ENCODE measurements at places on chromosomes 5 and 9.

GRCh38 chr5:156879665-156880285 lies 29.7 kb downstream of the PPP1R2B start:
- peak; percentile 96 for DNase-seq

DNA sequence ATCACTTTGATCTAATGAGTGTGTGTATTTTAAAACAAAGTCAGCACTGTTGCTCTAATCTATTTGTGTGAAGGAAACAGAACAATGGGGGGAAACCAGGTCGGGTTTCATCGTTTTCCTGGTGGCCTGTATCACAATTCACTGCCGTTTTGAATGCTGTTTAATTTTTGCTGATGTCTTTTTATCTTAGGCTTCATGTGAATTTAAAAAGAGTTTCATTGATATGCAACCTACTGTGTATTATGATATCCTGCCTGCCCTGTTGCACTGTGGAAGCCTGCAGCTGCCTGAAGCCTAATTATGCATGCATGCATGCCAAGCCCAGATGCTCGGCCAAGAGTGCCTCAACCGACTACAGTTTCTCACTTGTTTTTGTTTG lies 307.5 kb downstream of the ZNF608 start:
- DNase-seq, result peak; percentile 66

GRCh38 chr9:113906411-113907110 lies 30.5 kb downstream of the ZNF618 start:
- no peak for DNase-seq

DNA sequence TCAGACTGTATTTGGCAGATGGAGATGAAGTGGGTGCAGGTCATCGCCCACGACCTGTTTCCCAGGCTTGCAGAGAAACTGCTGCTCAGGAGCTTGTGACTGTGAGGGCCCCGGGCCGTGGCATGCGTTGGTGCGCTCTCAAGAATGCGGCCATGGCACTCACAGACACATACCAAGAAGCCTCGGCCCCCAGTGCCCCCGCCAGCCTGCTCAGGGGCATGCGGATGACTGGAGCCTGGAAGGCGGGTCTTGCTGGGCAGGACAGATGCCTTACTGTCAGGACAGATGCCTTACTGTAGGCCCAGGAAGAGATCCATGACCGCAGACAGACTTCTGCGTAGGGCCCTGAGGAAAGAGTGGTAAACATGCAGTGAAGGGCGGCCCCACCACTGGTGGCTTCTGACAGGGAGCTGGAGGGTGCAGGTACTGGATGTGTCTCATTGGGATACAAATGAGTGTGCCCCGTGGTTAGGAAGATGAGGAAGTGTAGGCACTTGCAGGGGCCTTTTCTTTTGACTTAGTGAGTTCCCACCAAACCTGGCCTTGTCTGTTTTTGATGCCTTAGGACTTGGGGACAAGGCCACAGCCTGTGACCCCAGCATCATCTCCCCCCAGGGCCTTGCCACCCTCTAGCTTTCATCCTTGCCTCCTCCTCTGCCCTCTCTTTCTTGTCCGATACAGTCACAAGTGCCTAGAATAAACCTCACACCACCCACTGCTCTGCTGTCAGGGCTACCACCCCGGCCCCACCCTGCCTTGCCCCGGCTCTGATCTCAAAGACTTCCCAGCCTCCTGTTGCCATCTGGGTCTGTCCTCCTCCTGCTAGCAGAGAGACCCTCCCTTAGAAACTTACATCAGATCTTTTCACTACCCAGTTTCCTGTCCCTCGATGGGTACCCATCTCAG lies 68.8 kb upstream of the ABL1 start:
- DNase-seq, result no peak

- peak; percentile 87 for DNase-seq
These were observed 117.5 kb upstream of the OR13F1 start for GRCh38 chr9:104386425-104387069.

- peak; percentile 66 for DNase-seq
These were observed at the start of gene ANKDD1B for GRCh38 chr5:75611311-75612225. TSS of gene ANKDD1B (plus strand) at chr5:75611453. CDS start at chr5:75611635, 182 bp downstream.

DNA sequence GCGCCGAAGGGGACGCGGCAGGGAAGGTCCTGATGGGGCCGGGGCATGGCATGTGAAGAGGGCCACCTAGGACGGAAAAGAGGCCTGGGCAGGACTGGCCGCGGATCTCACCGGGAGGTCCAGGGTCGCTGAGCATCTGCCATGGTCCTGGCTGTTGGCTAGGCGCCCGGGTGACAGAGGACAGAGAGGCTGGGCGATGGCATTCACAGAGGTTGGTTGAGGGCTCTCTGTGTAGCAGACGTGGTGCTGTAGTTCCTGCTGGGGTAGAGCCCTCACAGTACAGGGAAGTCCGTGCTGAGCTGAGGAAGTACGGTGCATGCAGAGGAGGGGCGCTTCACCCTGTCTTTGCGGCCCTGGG lies 427 bp downstream of the PCYOX1L start:
- DNase-seq, result peak; percentile 78

DNA sequence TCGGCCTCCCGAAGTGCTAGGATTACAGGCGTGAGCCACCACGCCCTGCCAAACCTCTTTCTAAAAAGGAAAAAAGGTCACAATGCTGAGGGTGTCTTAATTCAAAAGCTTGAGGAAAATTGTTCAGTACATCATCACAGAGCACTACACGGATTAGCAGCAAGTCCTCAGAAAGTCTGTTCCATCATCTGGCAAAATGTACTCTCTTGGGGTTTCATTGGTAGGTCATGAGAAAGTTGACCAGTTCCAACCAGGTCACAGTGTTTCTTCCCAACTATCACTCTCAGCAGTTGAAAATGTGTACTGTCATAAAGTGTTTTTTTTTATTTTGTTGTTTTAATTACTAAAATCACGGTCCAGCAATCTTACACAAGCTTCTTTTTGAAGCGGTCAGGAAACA lies 299.6 kb downstream of the FBXL7 start:
- DNase-seq, result no peak

GRCh38 chr5:138065102-138065501 lies 18.7 kb upstream of the WNT8A start:
- peak; percentile 21 for DNase-seq

GRCh38 chr5:136766456-136766855 lies 401.1 kb upstream of the TRPC7 start:
- no peak for DNase-seq

Measured in NCI-H69 (cell line).